ENCODE measurements at places on chromosomes 11 and 22. TPM values are rescaled to one million over a fixed set of nuclear protein-coding genes. Genes with fewer than 3 reads are reported as not detected.

- H3K36me3 ChIP-seq: peaks cover 2% of the 10 kb centered on the region
- H3K4me3 ChIP-seq: no peak overlapping the region
- DNase-seq: no peak
Observed at GRCh38 chr11:93524173-93524536, 19.0 kb downstream of the SMCO4 start.

- H3K27ac ChIP-seq: no peak overlapping the region
- DNase-seq: no peak
- peaks cover 55% of the 10 kb centered on the region for H3K27me3 ChIP-seq
Observed at GRCh38 chr11:125494031-125494360, 2.1 kb downstream of the FEZ1 start.

DNA sequence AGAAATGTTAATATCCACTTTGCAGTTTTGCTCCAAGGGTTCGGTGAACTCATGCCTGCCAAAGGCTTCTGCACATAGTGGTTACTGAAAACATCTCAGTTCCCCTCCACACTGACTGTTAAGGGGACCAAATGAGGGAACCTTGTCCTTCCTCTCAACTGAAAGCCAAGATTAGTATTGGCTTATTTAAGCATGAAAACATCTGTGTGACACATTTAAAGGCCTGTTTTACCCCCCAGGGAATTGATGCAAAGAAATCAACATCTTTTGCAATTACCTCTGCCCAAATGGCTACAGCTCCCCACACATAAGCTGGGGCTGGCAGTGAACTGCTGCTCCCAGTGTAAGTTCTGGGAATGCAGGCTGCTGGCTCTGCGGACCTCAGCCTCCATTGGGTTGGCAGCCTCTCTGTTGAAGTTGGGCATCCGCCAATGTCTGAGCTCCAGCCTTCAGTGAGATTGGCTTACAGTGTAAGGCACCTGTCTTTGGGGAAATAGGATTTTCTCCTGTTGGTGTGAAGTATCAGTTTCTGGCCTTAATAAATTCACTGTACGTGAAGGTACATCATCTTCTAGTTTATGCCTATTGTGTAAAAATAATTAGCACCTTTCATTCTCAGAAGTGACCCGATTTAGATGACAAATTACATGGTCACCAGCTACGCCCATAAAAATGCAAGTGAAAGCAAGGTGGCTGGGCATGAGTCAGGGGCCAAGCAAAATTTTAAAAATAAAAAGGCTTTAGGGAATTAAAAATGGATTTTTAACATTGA, 213.4 kb upstream of the SYN3 start:
- no peaks in the 10 kb centered on the region for H3K4me1 ChIP-seq
- H3K27me3 ChIP-seq: no peaks in the 10 kb centered on the region
- H3K36me3 ChIP-seq: no peaks in the 10 kb centered on the region
- H3K4me3 ChIP-seq: no peak overlapping the region
- H3K27ac ChIP-seq: no peak overlapping the region

DNA sequence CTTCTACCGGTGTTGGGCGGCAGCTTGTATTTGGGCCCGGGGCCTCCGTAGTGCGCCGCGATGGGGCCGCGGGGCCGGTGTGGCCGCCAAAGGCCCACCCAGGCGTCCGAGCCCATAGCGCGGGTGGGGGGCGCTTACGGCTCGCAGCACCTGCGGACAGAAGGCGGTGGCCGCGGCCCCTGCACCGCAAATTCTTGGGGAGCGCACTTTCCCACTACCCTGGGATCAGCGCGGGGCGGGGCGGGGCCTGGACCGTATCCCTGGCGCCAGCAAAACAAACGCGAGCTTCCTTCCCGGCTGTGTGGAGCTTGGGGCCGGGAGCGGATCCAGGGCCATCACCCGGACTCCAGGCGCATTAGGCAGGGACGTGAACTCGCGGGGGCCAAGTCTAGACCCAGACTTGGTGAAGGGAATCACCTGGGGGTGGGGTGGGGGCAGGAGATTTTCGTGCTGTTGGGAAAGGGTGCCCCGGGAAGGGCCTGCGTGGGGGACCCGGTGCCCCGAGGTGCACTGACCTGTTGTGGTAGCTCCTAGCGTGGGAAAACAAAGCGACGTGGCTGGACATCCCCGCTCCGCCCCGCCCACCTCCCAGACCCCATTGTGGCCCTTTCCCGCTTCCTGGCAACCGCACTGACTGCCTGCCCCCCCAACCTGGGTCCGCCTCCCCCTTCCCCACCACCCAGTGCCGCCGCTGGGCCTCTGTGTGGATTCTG, 2.3 kb upstream of the TYMP start:
- H3K36me3 ChIP-seq: peaks cover 33% of the 10 kb centered on the region
- peaks cover 53% of the 10 kb centered on the region for H3K4me1 ChIP-seq
- peak overlapping the region; percentile 100 for H3K27ac ChIP-seq
- no peaks in the 10 kb centered on the region for H3K27me3 ChIP-seq
- no peak for DNase-seq
- peak overlapping the region; percentile 94 for H3K4me3 ChIP-seq

DNA sequence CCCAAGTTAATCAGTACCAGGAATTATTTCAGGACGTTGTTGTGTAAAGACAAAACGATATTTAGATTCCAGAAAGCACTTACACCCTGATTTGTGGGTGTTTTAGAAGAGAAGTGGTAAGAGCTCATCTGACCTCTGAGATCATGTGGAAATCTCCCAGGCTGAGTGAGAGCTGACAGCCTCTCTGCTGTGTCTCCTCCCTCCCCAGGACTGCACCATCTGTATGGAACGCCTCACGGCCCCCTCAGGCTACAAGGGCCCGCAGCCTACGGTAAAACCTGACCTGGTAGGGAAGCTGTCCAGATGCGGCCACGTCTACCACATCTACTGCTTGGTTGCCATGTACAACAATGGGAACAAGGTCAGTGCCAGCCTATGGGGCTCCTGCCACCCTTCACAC, 20.0 kb downstream of the DTX4 start:
- H3K27me3 ChIP-seq: peaks cover 4% of the 10 kb centered on the region
- H3K36me3 ChIP-seq: no peaks in the 10 kb centered on the region
- H3K4me1 ChIP-seq: peaks cover 5% of the 10 kb centered on the region
- DNase-seq: no peak

- no peak overlapping the region for H3K27ac ChIP-seq
- peaks cover 11% of the 10 kb centered on the region for H3K27me3 ChIP-seq
- H3K36me3 ChIP-seq: no peaks in the 10 kb centered on the region
- no peak overlapping the region for H3K4me3 ChIP-seq
Observed at GRCh38 chr11:60252213-60253108, 9.5 kb upstream of the MS4A4E start.

DNA sequence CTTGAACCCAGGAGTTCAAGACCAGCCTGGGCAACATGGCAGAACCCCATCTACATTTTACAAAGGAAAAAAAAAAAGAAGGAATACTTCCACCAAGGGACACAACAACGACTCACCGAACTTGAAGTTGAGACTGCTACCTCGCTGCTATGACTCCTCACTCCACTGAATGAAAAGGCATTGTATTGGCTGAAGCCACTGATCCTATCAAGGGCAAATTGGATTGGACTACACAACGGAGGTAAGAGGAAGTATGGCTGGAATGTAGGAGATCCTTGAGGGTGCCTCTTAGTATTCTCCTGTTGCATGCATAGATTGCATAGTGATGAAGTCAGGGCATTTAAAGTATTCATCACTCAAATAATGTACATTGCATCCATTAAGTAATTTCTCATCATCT, 97.9 kb downstream of the CWF19L2 start:
- peaks cover 14% of the 10 kb centered on the region for H3K36me3 ChIP-seq
- DNase-seq: no peak
- no peak overlapping the region for H3K4me3 ChIP-seq
- no peak overlapping the region for H3K27ac ChIP-seq

DNA sequence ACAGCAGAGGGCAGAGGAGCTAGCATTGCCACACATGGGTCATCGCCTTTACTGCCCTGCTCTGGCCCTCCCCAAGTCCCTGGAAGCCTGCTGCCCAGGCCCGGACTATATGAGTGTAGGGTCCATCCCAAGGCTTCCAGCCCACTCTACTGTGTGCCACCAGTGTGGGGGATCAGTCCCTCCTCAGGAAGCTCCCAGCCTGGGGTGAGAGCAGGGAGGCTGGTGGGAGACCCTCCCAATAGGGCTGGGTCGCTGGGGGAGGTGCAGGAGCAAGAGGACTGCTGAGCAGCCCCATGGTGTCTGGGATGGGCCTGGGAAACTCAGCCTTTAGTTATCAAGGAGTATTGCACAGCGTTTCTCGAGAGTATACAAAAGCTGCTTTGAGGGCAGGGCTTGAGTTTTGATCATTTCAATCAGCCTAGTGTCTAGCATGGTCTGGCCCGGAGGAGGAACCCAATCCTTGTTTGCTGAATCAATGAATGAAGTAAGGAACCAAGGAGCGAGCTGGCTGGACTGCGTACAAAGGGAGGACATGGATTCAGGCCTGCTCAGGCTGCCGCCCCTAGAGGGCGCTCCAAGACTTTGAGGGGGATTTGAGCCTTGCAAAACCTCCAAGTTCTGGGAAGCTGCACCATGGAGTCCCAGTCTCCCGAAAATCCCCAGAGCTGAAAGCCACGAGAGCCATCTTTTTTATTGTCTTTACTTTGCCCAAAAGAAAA, 89.0 kb upstream of the PARVA start:
- peaks cover 18% of the 10 kb centered on the region for H3K4me1 ChIP-seq
- no peaks in the 10 kb centered on the region for H3K36me3 ChIP-seq
- H3K4me3 ChIP-seq: no peak overlapping the region
- no peak overlapping the region for H3K27ac ChIP-seq
- no peaks in the 10 kb centered on the region for H3K27me3 ChIP-seq

DNA sequence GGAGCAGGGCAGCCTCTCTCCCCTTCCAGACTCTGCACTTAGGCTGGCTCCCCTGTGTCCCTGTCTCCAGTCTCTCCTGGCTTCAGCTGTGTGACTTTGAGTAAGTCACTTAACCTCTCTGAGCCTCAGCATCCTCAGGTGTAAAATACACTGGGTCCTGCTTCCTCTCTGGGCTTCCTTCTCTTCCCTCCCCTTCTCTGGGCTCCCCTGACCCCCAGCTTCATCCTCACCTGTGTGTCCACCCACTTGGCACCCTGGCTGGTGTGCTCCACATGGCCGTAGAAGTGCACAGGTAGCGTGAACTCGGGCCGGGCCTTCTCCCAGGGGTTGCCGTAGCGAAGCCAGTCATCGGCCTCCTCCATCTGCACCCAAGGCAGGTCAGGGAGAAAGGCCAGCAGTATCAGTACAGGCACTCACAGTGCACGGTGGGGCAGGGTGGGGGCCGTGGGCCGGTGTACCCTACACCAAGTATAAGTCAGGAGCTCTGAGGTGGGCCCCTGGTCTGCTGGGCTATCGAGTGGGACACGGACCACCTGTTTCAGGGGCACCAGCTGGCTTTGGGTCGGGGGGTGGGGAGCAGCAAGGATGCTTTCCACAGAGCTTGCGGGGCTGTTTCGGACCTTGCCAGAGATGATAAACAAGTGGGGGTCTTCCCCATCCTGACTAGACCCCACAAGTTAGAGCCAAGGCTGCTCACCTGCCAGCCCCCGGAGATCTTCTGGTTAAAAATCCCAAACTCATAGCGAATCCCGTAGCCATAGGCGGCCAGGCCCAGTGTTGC, 2.0 kb downstream of the PYGM start:
- no peak overlapping the region for H3K4me3 ChIP-seq
- H3K4me1 ChIP-seq: peaks cover 35% of the 10 kb centered on the region
- peak overlapping the region; percentile 26 for H3K27ac ChIP-seq

DNA sequence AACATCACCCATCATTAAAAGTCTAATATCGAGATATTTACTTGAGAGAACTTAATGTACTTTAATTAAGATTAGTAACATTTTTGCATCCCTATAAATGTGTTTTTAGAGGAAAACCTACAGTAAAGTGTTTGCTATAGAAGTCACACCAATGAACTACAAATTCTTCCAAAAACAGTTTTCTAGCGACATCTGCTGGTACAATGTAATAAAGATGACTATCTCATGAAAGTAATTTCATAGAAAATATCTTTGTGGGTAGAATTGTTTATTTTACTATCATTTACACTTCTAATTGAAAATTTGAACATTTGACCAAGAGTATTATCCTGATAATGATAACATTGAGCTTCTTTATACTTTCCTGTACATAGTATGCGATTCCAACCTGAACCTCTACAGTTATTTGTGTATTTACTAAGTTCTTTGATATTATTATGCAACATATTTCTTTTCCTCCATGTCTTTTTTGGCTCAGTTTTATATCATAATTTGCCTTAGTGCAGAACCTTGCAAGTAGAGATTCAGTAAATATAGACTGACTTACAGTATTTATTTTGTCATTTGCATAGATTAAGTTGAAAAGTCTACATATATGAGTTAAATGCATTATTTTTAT, 252.7 kb downstream of the TMEM135 start:
- H3K36me3 ChIP-seq: peaks cover 3% of the 10 kb centered on the region
- no peaks in the 10 kb centered on the region for H3K4me1 ChIP-seq
- H3K27ac ChIP-seq: no peak overlapping the region
- H3K27me3 ChIP-seq: no peaks in the 10 kb centered on the region
- H3K4me3 ChIP-seq: no peak overlapping the region

DNA sequence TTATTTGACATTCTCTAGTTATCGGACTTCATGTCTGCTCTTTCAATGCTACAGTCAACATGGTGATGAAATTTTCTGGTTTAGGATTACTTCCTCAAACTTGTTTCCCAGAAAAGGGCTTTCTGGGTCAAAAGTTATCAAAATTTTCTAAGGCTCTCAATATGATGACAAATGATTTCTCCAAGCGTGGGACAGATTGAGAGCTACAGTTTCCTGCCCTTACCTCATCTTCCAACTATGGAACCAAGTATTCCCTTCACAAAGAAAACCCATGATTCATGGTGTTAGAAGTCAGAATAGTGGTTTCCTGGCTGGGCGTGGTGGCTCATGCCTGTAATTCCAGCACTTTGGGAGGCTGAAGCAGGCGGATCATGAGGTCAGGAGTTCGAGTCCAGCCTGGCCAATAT, 17.8 kb downstream of the MYO18B start:
- DNase-seq: no peak
- H3K36me3 ChIP-seq: peaks cover 2% of the 10 kb centered on the region
- no peaks in the 10 kb centered on the region for H3K27me3 ChIP-seq

GRCh38 chr11:9330387-9331384, 16.3 kb upstream of the TMEM41B start:
- peaks cover 4% of the 10 kb centered on the region for H3K4me1 ChIP-seq
- H3K27ac ChIP-seq: no peak overlapping the region
- no peak overlapping the region for H3K4me3 ChIP-seq
- H3K27me3 ChIP-seq: no peaks in the 10 kb centered on the region
- DNase-seq: no peak
- H3K36me3 ChIP-seq: no peaks in the 10 kb centered on the region

DNA sequence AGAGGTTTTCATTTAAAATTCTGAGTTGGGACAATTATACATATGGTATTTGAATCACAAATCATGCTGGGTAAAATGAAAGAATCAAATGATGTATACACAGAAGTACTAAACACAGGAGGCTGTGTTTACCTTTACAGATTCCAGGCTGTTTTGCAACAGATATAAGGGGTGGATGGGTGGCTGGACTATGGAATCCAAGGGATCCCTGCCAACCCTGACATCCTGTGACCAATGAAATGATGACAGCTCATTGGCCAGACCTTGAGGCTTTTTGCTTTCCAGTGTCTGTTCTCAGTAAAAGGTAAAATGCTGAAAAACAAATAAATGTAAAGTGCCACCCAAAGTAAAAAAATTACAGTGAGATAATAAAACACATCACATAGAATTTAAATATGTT, 3.3 kb upstream of the DDI1 start:
- H3K4me3 ChIP-seq: no peak overlapping the region
- no peak overlapping the region for H3K27ac ChIP-seq
- no peaks in the 10 kb centered on the region for H3K4me1 ChIP-seq
- H3K36me3 ChIP-seq: no peaks in the 10 kb centered on the region
- no peak for DNase-seq

- no peak overlapping the region for H3K4me3 ChIP-seq
- no peaks in the 10 kb centered on the region for H3K4me1 ChIP-seq
- no peaks in the 10 kb centered on the region for H3K27me3 ChIP-seq
- no peaks in the 10 kb centered on the region for H3K36me3 ChIP-seq
- no peak overlapping the region for H3K27ac ChIP-seq
Observed at GRCh38 chr11:132205496-132205895, 835.1 kb downstream of the NTM start.

The SLC37A2 gene
- 0.61 TPM for total RNA-seq

The SCUBE2 gene
- 0.65 TPM for total RNA-seq

The FAM180B gene
- total RNA-seq: not detected

Measured in activated CD8-positive, alpha-beta T cell treated with anti-CD3 and anti-CD28 coated beads, Interleukin-2, amount 10 ng/mL, durations not matched to agents 7 days and 5 days (primary cell).